ENCODE measurements at places on chromosomes 7 and 10. TPM values are rescaled to one million over a fixed set of nuclear protein-coding genes. Genes with fewer than 3 reads are reported as not detected.
A peak's percentile ranks its signal among the peaks of the same experiment; 100 is the strongest.

The LDB3 gene
- polyA plus RNA-seq: not detected

The SGMS1 gene
- polyA plus RNA-seq: 8.8 TPM

The C7orf57 gene
- polyA plus RNA-seq: not detected

DNA sequence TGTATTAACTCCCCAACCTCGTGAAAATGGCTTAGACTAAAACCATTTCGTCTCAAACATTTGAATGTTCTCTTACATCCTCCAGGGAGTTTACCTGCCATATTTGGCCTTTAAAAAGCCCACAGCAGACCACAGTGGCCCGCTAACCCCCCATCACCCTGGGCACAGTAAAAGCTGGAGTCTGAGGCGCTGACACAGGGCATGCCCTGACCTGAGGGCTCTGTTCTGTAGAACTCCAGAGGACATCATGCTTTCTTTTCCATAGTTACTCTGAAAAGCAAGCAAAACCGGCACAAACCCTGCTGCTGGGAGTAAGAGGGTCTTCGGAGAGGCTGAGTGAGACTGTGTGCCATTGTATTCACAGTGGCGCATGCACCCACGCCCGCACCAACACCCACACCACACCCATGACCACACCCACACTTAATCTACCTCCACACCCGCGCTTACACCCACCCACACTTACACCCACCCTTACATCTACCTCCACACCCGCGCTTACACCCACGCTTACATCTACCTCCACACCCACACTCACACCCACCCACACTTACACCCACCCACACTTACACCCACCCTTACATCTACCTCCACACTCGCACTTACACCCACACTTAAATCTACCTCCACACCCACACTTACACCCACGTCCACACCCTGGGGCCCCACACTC, 32.1 kb downstream of the LRRC27 start:
- peak; percentile 17 for DNase-seq

GRCh38 chr7:120233338-120233737, 39.6 kb upstream of the KCND2 start:
- no peak for DNase-seq

GRCh38 chr7:111485701-111486380, 76.5 kb downstream of the IMMP2L start:
- no peak for DNase-seq

GRCh38 chr10:3027866-3028265, 39.5 kb upstream of the PFKP start:
- DNase-seq: no peak

DNA sequence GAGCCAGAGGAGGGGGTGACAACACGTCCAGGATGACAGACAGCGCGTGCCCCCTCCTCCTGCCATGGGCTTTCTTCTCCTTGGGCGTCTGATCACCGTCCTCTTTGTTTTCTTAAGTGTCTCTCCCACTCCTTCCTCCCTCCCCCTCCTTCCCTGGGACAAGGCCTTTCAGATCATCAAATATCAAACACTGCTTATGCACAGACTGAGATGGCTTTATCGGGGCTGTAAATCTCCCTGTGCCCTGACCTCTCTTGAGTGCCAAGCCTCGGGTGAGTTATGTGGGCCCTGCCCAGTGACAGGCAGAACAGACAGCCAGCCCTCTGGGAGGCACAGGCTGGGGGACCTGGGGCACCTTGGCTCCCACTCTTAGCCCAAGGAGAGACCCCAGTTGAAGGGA, 116.4 kb downstream of the C10orf105 start:
- no peak for DNase-seq

The PNLIP gene
- not detected for polyA plus RNA-seq

GRCh38 chr7:29895559-29895958, 89.3 kb downstream of the WIPF3 start:
- no peak for DNase-seq

GRCh38 chr10:127157506-127158200, 38.7 kb downstream of the INSYN2A start:
- no peak for DNase-seq

The ADRB1 gene
- polyA plus RNA-seq: 0.49 TPM

DNA sequence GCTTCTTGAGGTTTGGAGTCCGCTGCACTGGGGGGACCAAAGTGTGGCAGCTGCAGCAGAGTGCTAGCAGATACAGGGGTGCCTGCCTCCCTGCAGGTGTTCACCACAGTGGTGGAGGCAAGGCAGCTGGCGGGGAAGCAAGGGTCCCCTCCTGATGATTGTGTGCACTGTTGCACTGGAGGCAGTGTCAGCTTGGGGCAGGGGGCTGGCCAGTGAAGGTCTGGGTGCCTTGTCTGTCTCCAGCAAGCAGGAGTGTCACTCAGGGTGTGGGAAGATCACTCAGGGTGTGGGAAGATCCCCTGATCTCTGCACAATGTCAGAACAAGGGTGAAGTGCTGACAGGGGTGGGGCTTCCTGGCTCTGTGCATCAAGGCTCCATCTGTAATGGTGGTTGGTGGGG, 36.3 kb upstream of the PPP1R3A start:
- DNase-seq: no peak

DNA sequence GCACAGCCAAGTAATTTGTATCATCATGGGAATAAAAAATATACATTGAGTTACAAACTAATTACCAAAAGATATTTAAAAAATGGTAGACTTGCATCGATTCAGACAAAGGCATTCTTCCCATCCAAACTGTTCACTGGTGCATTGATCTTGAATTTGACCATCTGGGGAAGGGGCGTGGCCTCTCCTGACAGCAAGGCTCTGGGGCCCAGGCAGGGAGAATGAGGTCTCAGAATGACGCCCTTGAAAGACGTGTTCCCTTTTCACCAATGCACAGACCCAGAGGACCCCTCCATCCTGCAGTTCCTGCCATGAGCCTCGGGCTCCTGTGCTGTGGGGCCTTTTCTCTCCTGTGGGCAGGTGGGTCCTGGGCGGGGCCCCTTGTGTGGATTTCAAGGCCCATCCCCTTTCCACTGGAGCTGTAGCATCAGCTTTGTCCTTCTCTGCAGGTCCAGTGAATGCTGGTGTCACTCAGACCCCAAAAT, 91.1 kb upstream of the PRSS58 start:
- no peak for DNase-seq

DNA sequence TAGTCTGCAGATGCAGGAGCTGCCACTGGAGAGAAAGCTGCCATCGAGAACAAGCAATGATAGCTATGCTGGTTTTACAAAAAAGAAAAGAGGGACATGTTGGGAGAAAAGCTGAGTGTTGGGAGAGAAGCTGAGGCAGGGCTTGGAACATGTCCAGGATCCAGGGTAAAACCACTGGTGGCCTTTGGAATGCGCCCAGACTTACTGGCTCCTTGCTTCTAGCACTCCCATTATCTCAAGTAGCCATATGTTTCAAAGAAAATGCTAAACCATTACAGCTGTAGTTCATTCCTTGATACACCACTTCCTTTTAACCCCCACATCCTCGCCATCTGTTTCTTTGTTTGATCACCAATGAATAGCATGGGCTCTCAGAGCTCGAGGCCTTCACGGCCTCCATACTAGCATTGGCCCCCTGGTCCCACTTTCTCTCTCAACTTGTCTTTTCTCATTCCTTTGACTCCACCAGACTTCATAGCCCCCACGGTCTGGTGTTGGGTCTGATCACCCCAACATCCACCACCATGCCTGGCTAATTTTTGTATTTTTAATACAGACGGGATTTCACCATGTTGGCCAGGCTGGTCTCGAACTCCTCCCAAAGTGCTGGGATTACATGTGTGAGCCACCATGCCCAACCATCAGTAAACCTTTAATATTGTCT, 23.8 kb upstream of the PLAC9 start:
- no peak for DNase-seq

- DNase-seq: no peak
Measured at GRCh38 chr7:22657479-22657878, 69.5 kb upstream of the IL6 start.

The INMT gene
- polyA plus RNA-seq: not detected

DNA sequence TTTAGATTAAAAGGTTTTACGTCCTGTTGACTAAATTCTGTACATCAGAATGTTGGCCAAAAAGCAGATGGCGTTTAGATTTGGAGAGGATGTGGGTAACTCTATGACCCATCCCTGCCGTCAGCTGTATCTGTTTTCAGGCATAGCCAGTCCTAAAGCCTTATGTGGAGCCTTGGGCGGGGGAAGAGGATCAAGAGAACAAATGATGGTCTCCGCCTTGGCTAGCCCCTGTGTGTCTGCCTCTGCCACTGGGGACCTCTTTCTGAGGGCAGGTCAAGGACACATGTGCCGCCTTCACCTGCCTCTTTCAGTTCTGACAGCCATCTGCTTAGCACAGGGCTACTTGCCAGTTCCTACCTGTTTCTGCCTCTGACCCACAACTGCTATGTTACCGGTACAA, 24.1 kb downstream of the PDSS1 start:
- DNase-seq: no peak

GRCh38 chr7:114933658-114934057, 11.8 kb downstream of the MDFIC start:
- no peak for DNase-seq

The ODAD2 gene
- polyA plus RNA-seq: 1.1 TPM
